ENCODE measurements at places on chromosomes 13 and 19.

- DNase-seq, result no peak
These were observed 9.5 kb downstream of the GAS6 start for GRCh38 chr13:113854238-113855011.

DNA sequence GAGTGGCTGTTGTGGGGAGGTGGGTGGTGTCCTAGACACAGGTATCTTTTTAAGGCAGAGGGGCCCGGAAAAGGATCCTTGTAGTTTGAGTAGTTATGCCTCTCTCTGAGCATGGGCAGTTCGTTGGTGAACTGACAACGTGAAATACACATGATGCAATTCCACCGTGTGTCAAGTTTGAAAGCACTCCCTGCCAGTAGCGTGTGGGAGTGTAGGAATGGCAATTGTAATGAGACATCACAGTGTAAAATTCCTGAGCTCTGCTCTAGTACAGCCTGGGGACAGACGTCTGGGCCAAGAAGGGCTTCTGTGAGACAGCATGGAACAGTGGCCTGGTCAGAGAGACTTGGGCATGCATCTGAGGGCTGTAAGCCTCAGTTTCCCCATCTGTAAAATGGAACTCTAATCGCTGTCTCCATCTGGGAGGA lies 10.4 kb upstream of the ASF1B start:
- DNase-seq, result no peak

- DNase-seq, result peak; percentile 76
These were observed at the start of gene GPR183 for GRCh38 chr13:99307247-99307646. GPR183 (minus strand) TSS chr13:99307399; CDS start chr13:99296145, 11,254 bp downstream.

- DNase-seq, result peak; percentile 75
These were observed 6.6 kb downstream of the ISOC2 start for GRCh38 chr19:55454787-55455243.

- no peak for DNase-seq
These were observed 19.0 kb downstream of the FNDC3A start for GRCh38 chr13:48994706-48995105.
